Neuronal stem cell (in vitro differentiated cells): ENCODE measurements at places on chromosomes 2 and 18.

- DNase-seq: no peak
Observed at GRCh38 chr18:27871726-27872125, 305.2 kb downstream of the CDH2 start.

- no peak for DNase-seq
Observed at GRCh38 chr2:217063238-217063755, 203.4 kb upstream of the TNP1 start.

DNA sequence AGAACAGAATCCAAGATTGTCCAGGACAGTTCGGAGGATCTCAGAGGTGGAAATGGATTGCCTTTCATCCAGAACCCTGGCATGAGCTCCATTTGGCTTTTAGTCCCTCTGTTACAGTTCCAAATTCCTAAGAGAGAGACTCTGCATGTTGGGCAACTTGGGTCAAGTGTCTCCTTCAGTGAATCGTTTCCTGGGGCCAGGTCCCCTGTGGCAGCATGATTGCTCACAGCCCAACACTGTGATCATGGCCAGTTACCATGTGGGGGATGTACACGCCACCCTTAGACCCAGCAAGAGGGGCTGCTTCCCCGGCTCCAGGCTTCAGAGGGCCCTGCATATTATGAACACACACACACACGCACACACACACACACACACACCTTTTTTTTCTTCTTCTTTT is 118.6 kb upstream of the GLI2 start:
- DNase-seq: no peak

- no peak for DNase-seq
Observed at GRCh38 chr2:79982445-79982844, 322.1 kb downstream of the LRRTM1 start.

- no peak for DNase-seq
Observed at GRCh38 chr2:113686537-113686936, 59.5 kb downstream of the RABL2A start.
